ENCODE measurements at places on chromosomes 7 and 10. TPM values are rescaled to one million over a fixed set of nuclear protein-coding genes. Genes with fewer than 3 reads are reported as not detected.

GRCh38 chr10:118900617-118901016 is 128.9 kb upstream of the NANOS1 start:
- DNase-seq = no peak

DNA sequence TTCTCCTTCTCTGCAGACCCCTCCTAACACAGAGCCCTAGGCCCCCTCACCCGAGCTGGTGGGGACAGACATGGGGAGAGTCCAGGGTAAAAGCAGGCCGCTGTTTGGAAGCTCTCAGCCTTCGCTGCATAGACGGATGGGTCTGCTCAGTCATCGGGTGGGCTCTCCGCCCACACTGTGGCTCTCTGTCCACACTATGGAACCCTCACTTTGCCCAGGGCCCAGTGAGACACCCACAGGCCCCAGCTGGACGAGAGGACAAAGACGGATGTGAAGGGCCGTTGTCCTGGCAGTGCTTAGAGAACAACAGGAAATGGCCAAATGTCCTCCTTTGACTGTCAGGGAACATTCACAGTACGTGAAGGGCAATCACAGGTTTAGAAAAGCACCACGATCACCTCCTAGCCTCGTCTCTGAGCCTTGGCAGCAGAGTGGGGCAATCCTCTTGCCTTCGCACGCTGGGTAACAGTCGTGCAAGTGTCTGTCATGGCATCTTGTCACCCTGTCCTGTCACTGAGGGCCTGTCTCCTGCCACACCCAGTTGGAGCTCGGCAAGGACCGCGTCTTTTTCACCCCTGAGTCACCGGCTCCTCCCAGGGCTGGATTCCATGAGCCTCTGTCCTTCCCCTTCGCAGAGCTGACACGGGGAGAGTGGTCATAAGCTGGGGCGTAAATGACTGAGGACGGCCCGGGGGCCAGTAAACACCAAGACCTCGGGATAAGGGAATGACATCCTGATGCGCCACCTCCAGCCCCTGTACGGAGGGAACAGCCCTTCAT is 80.6 kb downstream of the PRKAG2 start:
- DNase-seq = no peak

- no peak for DNase-seq
Measured at GRCh38 chr7:25877802-25878789, 273.9 kb upstream of the NFE2L3 start.

DNA sequence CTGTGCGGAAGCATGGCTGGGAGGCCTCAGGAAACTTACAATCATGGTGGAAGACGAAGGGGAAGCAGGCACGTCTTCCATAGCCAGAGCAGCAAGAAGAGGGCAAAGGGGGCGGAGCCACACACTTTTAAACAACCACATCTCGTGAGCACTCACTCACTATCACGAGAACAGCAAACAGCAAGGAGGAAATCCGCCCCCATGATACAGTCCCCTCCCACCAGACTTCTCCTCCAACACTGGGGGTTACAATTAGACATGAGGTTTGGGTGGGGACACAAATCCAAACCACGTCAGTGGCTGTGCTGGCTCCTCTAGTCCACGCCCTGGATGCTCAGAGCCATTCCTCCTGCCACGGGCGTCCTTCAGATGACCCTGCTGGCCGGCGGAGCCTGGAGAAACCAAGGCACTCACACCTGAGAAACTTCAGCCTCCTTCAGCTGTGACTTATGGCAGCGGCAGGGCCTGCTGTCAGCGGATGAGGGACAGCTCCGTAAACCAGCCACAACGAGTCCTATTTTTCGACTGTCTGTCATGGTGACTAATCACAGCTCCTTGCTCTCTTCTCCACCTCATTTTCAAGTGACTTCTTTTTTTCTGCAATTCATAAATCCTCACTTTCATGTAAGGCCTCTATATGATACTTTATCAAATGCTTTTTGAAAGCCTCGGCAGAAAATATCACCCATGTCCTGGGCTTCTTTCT is 167.9 kb upstream of the PFKP start:
- DNase-seq = no peak

- DNase-seq = peak; percentile 75
Measured at GRCh38 chr7:150903606-150904005, 51.3 kb downstream of the AOC1 start.

WDFY4 gene
- 7.0 TPM for total RNA-seq

All from ureter (tissue), 1 donor.